ENCODE measurements at places on chromosomes 3 and 15.
A peak's percentile ranks its signal among the peaks of the same experiment; 100 is the strongest.

- no peak for DNase-seq
These were observed 429.8 kb upstream of the PDZRN3 start for GRCh38 chr3:74054566-74054965.

GRCh38 chr3:77539677-77540076 is 499.8 kb downstream of the ROBO2 start:
- no peak for DNase-seq

- no peak for DNase-seq
These were observed 253.3 kb downstream of the KLF13 start for GRCh38 chr15:31579976-31580375.

DNA sequence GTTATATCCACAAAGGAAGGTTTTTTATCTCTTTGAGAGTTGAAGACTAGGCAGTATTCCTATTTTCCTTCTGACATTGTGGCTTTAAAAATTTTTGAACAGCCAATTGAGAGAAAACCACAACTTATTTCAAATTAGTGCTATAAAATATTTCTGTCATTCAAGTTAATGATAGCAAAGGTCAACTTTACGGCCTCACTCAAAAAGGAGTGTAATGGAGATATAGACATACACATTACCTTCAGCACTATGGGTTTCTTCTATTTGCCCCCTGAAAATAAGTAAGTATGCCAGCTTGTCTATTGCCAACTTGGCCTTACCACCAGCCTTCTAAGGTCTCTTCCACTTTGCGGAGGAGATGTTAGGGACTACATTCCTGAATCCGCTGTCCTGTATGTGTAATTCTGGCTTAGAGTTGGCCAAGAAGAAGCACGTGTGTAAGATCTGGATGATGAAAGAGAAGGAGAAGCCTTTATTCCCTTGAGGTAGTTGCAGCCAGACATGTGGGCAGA is 44.1 kb upstream of the KBTBD8 start:
- no peak for DNase-seq

GRCh38 chr3:183285828-183286457 is 32.9 kb downstream of the B3GNT5 start:
- DNase-seq, result peak; percentile 96

GRCh38 chr3:197709135-197709534 is 27.6 kb downstream of the RUBCN start:
- no peak for DNase-seq

DNA sequence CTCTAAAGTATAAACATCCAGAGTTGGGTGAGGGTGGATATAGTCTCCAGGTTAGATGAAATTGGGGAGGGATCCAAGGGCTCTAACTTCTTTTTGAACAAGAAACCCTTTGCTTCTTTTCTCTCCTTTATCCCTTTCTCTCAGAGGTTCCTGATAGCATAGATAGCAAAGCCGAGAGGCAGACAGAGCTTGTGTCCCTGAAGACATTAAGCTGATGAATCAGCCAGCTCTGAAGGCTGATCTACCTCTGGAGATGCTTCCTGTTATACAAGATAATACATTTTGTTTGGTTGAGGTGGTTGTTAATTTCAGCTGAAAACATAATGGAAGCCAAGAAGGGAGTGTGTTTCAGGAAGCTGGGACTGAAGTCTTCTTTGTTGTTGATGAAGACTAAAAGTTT is 193.2 kb downstream of the PDCD6IP start:
- no peak for DNase-seq

- DNase-seq, result peak; percentile 98
These were observed 50.6 kb downstream of the SLC6A6 start for GRCh38 chr3:14452740-14453710.

- no peak for DNase-seq
These were observed 15.0 kb upstream of the TM6SF1 start for GRCh38 chr15:83092309-83092976.

- DNase-seq, result no peak
These were observed 217.2 kb downstream of the PDZRN3 start for GRCh38 chr3:73407577-73407976.

GRCh38 chr3:186976837-186977750 is 46.8 kb downstream of the ST6GAL1 start:
- peak; percentile 23 for DNase-seq

GRCh38 chr15:70345251-70346019 is 247.7 kb upstream of the TLE3 start:
- no peak for DNase-seq

GRCh38 chr3:134682196-134682880 is 31.5 kb upstream of the KY start:
- DNase-seq, result no peak

DNA sequence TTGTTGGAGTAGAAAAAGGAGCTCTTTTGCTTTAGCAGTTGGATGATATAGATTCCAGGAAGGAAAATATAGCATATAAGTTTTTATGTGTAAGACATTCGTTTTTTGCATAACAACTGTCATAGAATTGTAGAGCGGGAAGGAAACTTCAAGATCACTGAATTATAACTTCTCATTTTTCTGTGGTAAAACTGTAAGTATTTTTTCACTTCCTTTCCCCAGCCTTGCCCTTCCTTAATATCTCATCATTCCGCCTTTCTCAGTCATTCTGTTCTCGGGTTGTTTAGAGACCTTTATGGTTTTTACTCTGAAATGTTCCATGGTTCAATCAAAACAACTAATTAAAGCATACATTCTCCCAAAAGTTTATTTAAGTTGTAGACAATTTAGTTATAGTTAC is 1.1 kb downstream of the EAF2 start:
- no peak for DNase-seq

- DNase-seq, result no peak
These were observed 90.8 kb downstream of the LRIG1 start for GRCh38 chr3:66409771-66410754.

- DNase-seq, result peak; percentile 95
These were observed at the start of gene BRK1 for GRCh38 chr3:10115326-10116137. Gene BRK1 (plus strand): TSS chr3:10115675. CDS start chr3:10115702, 27 bp downstream.

DNA sequence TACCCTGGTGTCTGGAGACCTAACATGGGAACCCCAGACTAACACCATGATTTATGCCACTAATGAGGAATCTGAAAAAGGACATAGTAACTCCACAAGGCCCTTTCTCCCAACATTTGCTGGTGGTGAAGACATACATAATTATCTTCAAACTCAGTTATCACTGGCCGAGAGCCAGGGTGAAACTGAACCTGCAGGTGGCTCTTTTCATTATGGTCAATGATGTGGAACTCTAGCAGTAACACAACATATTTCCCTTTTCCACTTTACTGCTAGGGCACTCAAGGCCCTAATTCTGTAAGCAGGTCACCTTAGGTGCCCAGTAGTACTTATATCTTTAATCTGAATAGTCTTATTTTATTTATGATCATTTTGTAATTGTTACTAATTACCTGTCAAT is 326.4 kb upstream of the SATB1 start:
- no peak for DNase-seq

DNA sequence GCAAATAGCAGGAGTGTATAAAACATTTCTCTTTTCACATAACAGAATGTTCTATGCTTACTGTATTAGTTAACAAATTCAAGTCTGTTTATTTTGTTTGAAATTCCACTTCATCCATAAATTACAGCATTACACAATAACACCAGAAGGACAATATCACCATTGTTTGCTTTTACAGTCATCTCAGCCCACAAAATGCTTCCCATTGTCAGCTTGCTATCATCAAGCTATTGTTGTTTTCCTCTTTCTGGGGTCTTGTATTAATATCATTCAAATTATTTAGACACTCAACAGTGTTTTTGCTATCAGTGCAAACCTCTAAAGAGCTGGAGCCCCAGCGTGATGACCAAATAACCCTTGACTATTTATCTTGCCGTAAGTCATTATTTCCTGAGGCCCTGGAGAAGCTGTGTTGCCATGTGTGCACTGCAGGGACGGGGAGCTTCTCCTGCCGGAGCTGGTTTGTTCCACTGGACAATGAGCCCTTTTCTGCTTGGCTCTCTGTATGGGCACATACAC is 1.1 kb downstream of the SAMMSON start:
- DNase-seq, result no peak

- no peak for DNase-seq
These were observed 248.6 kb upstream of the SLITRK3 start for GRCh38 chr3:165444745-165445144.

DNA sequence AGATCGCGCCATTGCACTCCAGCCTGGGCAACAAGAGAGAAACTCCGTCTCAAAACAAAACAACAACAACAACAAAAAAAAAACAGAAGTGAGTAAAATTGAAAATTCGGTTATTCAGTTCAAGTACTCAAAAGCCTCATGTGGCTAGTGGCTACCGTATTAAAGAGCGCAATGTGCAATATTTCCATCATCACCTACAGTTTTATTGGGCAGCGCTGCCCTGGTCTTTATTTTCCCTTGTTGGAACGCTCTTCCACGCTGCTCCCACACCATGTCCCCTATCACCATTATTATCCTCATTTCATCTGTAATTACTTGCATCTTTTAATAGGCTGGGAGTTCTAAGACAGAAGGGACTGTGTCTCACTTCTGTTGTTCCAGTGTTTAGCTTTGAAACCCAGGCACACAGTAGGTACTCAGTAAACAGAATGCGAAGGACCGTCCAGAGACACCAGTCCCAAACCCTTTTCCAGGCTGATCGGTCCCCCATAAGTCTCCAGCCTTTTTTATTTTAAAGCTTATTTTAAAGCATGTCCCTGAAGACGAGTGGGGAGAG is 423 bp upstream of the HACD3 start:
- no peak for DNase-seq

DNA sequence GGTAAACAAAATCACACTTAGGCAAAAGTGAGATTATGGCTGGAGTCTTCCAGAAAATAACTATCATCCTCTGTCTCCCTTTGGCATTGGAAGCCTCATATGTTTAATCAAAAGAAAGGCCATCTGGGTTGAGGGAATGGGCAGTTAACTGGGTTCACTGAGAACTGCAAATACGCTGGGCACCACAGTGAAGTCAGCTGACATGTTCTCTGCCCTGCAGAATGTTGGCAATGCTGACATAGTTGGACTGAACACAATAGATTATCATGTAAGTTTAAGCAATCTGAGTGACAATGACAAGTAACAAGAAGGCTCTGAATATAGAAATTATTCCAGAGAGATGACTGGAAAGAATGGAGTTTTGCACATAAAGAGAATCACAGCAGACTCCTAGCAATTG is 43.8 kb upstream of the SLC25A26 start:
- no peak for DNase-seq

DNA sequence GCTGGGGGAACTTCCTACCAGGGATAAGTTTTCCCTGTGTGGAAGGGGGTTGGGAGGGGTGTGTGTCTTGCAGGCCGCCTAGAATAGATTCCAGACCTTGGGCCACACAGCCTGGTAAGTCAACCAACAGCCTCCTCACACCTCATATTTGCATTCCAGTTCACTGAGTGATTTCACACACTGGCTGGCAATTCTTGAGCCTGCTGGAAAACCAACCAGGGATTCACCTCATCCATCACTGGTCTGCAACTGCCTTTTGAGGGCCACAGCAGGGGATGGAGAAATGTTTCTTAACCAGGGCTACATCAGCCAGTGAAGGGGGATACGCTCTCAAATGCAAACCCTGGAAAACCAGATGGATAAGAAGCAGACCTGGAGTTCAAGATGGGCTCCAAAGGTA is 2.0 kb downstream of the FSTL1 start:
- no peak for DNase-seq

DNA sequence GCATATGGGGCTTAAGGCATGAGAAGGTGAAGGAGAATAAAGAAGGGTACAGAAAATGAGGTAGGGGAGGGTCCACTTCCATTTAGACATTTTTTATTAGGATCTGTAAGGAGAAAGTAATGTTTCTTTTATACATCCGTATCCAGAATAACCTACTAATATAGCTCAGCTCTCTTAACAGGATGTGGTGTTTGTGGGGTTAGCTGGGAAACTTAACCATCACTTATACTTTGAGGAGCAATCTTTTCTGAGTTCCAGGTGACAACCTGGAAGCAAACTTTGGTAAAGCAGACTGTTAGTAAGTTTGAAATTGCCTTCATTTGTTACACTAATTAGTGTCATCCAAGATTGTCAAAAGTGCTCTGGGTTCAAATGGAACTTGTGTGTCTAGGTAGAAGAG is 36.6 kb downstream of the BUB1B start:
- DNase-seq, result no peak

DNA sequence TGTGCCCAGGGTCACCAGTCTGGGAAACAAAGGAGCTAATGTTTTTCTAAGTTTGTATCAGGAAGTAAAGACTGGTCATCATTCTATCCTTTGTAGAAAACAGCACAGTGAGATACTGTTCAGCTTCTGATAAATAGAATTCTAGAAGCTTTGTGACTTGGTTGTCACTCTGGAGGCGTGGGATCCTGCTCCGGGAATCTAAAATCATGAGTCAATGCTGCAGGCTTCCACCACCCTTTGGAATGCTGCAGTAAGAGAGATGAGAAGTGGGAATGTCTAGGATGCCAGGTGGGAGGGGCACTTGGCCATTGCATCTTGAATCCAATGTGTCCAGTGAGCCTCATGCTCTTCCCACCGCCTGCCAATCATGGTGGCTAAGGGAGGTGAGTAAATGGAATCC is 40.9 kb downstream of the SAMMSON start:
- no peak for DNase-seq

DNA sequence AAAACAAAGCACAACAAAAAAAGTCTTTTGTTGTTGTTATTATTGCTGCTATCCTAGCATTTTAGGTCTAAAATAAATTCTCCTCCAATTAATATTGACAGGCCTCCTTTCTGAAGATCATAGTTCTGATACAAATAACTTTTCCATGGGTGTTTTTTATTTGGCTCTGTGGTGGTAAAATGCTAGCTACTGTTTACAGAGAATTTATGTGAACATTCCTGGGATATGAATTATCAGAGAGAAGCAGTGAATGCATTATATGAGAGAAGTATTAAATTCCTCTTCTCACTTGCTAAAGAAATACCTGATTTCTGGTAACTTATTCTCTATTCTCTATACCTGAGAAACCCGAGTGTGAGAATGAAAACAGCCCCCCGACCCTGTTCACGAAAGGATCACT is 57.5 kb upstream of the TMCO5A start:
- no peak for DNase-seq

DNA sequence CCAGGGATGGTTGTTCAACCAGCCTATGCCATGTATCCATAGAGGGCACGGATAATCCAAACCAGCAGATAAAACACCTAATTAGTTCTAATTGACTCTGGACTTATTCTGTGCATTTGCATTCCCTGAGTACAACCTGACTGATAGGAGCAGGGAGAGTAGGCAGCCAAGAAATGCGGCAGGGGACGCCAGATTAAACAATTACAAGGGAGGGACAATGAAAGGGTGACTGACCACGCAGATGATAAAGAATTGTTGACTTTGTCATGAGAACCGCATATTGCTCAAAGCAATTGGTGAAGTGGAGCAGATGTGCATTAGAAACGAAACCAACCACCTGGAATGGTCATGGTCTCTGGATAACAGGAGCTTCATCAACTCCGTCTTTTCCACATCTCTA is 369.1 kb upstream of the FRG2C start:
- DNase-seq, result no peak

DNA sequence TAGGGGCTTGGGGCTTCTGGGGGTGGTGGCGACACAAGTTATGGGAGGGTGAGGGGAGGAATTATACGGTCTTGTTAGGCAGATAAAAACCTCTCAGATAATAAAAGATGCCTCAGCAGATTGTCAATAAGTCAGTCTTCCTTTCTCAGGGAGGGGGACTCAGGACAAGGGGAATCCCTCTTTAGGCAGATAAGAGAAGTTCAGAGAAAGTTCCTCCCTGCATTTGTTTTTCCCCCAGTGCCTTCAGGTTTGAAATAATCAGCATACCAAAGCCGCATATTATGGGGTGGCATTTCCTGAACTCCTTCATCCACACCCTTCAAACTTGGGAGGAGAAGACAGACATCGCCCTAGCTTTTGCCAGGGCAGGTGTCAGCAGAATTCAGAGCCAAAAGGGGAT is 8.5 kb downstream of the PPCDC start:
- no peak for DNase-seq
